ENCODE measurements at places on chromosomes 5 and 9.

GRCh38 chr9:114722081-114722621, 40.2 kb upstream of the TEX48 start:
- DNase-seq, result peak; percentile 73

DNA sequence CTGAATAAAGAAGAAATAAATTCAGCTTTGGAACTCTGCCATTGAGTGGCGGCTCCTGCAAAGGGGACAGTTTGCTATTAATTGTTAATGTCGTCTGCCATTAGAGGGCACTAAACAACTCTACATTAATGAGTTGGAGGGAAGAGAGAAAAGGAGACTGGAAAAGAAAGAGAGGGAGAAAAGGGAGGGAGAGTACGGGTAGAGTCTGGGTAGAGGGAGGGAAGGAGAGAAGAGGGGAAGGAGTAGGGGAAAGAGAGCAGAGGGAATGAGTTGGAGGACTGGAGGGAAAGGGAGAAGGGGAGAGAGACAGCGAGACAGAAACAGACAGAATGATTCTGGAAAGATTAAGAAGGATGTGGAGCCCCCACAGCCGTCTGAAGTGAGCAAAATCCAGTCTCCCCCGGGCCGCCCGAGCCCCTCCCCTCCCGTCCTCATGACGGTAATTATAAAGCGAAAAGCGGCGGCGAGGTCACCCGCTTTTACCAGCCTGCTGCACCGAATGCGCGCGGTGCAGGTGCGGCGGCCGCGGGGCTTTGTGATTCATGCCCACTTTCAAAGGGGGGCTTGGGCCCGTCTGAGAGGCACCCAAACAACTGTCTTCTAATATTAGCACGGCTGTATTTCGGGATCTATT, 1.9 kb upstream of the FST start:
- DNase-seq, result peak; percentile 76

DNA sequence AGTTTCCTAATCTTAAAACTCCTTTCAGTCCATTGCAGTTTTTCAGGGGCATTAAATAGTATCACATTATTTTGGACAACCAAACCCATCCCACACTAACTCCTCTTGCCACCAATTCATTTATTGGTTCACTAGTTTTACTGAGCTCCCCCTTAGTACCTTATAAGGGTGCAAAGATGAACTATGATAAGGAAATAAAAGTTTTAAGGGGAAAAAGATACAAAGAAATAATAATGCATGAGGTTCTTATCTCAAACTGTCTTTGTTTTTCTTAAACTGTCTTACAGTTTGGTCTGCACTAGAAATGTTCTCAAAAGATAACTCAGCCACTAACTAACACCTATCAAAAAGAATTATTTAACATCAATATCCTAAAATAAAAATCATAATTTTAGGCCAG, 8.4 kb downstream of the SCAI start:
- DNase-seq, result no peak

DNA sequence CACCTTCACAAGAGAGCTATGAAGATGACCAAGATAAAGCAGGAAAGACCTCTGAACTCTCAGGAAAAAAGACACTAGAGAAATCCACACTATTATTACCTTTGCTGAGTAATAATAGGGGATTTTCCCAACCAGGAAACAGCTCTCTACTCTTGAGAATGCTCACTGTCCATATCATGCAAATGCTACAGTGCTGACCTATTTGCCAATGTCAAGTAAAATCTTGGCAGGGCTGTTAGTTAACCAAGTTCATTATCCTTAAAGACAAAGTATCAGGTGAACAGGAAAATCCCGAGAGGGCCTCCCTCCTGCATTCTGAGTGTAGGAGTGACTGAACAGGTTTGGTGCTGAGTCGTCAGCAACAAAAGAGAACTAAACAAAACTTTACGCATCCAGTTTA, 306.6 kb downstream of the ACTL7B start:
- DNase-seq, result no peak

GRCh38 chr5:95959888-95960666, 1.6 kb downstream of the ELL2 start:
- peak; percentile 37 for DNase-seq

GRCh38 chr5:25427240-25427639, 782.5 kb upstream of the CDH10 start:
- DNase-seq, result no peak

DNA sequence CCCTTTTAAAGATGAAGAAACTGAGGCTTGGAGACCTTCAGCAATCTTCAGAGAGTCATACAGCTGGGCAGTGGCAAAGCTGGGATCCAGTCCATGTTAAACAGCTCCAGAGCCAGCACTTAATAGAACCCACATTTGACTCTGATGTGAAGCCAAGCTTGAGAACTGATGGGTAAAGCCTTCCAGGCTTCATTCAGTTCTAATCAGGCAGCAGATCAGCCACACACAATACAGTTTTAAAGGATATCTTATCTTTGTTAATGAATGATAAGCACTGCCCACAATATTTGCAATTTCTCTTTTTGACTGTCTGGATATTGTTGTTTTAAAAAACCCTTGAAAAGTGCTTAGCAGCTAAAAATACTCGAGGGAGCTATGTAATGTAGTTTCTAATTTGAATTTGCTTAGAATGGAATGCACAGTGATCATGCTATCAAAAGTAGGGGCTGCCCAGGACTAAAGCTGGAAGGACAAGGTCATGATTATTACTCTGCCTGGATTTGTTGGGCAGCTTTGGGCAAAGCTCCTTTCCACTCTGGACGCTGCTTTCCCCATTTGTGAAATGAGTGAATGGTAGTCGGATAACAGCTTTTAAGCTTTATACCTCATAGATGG, 31.3 kb upstream of the HTR4 start:
- no peak for DNase-seq

DNA sequence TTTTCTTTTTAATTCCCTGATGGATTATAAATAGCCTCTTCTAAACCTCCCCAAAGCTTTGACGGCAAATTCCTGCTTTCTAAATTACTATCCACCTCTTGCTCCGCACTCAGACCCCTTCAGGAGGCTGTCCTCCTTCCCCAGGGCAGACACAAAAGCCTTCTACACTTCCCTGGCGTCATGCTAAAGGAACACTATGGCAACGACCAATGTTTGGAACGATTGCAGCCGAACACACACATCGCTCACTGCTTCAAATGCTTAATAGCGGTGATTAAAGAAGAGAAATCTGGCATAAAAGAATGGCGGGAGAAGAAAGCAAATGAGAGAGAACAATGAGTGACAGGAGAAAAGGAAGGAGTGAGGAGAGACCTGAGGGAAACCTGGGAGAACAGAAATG, 297.3 kb downstream of the MLLT3 start:
- DNase-seq, result no peak

DNA sequence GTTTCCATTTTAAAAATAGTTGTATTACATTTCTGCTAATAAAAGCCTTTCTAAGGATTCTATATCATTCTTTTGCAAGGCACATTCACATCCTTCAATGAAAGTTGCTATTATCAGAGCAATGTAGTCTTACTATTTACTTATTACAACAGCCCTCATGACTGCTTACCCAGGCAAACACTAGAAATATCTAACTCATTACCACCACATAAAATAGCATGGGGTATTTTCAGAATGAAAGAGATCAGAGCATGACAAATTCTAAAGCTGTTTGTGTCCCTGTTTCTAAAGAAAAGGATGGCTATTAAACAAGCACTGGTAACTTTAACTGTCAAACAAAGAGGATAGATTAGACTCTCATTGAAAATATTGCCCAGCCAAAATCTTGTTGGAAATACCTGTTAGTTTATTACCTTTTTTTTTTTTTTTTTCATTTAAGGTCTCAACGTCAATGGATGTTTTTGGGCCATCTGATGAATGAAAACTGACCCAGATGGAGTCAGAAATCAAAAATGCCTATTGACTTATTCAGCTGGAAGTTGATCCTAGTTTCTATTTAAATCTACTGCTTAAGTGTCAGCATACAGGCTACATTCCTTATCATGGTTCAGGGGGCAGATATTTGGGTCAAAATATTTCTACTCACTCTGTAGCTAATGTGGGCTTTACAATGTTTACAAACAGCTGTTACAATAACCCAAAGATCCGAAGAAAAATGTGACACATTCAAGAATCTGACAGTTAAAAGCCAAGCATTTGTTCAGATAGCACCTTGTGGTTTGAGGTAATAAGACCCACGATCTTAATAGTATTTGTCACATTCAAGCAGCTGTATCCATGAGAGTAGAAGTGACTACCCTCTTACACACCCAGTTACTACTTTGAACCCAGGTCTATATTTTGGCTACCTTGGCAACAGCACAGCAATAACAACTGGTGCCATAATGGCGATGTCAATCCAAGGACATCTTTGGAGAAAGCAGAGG, 554.8 kb upstream of the MEF2C start:
- DNase-seq, result no peak

DNA sequence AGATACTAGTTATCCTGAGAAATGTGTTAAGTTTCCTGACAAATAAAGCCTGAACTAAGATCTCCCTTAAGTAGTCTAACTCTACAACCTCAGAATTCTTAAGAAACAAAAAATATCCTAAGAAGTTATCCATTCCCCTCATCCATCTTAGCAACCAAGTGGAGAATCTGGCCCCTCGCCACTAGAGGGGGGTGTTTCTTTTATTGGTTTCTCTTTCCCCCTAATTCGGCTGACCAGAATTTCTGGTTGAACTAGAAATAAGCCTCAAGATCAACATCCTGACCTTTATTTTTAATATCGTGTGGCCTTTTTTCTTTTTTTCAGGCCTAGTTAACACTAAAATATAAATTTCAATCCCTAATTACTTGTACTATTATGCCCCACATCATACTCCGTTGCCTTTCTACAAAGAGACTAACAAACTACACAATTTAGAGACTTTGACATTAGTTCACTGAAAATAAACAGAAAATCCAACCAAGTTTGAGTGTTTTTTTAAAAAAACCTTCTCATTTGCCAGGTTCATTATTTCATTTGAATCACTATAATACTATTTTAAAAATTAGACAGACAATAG, 14.3 kb upstream of the NR4A3 start:
- DNase-seq, result peak; percentile 66

- no peak for DNase-seq
These were observed 159.7 kb upstream of the TLX3 start for GRCh38 chr5:171149333-171149732.

- DNase-seq, result no peak
These were observed 174.0 kb downstream of the GDNF start for GRCh38 chr5:37665889-37666288.

DNA sequence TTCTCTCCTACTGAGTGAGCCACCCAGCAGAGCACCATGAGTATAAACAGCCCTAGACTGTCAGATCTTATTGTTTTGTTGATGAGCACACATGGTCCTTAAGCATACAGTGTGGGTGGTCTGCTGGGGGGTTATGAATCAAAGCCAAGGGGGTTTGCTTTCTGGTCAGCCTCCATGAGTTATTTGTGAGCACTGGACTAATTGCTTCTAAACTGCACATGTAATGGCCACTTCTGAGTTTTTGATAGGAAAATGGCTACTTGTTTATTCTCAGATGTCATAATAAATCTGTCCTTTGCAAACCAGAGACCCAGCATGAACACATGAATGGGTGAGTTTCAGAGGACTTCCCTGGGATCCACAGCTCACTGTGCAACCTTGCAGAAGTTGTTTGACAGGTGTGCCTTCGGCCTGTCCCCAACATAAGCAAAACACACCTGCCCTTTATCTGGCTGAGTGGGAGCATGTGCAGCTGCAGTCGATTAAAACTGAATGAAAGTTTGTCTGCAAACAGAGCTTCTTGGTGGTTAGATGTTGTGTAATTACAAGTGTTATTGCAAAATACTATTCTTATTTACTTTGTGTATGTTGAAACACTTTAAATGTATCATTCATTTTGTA, 35.9 kb downstream of the MAMDC2 start:
- DNase-seq, result no peak

DNA sequence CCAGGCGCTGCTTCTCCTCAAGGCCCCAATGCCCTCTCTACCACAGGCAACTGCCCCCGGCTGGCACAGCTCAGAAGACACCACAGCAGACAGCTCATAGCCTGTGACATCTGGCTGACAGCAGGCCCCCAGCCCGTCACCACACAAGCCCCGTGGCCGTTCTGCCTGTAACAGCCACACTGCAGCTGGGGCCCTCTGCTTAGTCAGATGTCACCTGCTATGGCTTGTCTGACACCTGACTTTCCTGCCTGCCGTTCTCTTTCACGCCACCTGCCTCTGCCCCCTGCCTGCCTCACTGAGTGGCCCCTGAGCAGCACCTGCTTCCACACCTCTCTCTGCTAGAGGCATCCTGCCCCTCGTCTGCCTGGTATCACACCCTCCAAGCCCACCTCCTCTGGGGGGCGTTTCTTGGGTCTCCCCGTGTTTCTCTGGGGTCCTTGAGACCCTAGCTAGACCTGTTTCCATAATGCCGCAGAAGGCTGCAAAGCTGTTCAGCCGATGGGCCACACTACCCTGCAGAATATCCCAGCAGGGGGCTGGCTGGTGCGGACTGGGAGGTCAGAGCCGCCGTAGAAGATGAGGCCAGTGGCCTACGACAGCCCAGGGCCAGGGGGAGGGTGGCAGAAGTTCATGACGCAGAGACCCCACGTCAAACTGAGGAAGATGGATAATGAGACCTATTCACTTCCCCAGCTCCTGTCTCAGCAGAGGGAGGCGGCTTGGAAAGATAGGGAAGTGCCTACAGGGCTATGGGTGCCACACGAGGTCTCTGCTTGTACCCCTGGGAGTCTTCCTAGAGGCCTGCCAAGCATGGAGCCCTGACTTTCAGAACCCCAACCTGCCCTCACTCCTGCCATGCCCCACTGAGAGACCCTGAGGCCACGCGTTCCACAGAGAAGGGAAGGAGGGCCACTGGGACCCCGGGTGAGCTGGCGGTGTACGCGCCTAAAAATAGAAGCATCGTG, 95.1 kb downstream of the ZNF354C start:
- no peak for DNase-seq

DNA sequence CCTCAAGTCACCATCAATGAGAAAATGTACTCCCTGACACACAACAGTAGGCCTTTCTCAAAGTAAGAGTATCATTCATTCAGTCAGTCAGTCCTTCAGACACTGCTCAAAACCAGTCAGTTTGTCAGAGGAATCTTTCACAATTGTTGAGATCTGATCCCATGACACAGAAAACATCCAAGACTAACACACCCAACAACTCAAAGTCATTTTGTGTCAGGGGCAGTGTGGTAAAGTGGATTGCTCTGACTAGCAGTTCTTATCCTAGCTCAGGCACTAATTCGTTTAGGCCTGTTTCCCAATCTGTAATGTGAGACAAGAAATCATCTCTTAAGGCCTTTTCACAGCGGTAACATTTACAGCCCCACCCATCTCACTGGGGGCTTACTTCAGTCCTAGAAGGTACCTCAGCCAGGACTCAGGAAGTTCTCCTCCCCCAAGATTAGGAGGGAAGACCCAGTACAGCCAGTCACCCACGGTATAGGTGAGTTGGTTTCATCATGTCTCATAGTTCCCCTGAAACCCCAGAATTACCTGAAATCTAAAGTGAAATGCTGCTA, 31.9 kb downstream of the SH3TC2 start:
- no peak for DNase-seq

DNA sequence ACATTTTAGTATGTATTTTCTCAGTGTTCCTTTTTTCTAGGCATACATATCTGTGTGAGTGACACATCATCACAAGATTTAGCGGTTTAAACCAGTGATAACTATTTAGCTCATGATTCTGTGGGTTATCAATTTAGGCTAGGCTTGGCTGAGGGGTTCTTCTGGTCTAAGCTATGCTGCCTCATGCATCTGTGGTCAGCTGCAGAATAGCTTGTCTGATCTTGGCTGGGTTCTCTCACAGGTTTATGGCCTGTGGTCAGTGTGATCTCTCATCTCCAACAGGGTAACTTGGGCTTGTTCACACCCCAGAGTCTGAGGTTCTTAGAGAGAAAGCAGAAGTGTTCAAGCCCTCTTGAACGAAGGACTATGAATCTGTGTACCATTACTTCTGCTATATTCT, 363.3 kb downstream of the KDM4C start:
- no peak for DNase-seq

All from EL (cell line).